ENCODE measurements at places on chromosomes 12 and 14. TPM values are rescaled to one million over a fixed set of nuclear protein-coding genes. Genes with fewer than 3 reads are reported as not detected.

The PPM1A gene
- total RNA-seq: 32.4 TPM

- no peak for DNase-seq
Measured at GRCh38 chr12:98901189-98901588, 256.1 kb downstream of the APAF1 start.

GRCh38 chr12:62977418-62977817 lies 42.5 kb upstream of the PPM1H start:
- DNase-seq: no peak

DNA sequence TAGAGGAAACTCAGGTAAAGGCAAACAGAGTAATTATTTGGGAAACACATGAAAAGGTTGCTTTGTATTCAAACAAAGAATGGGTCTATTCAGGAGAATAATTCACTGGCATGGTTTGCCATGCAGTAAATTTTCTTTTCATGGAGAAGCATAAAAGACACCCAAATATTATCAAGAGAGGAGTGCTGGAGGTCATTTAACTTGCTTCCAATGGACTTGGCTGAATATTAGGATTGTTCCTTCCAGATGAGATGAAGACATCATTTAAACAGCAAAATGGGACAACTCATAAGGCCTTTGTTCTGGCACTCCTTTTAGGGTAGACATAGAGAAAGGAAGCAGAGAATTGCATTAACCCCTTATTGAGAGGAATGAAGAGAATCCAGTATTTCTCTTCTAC lies 38.7 kb downstream of the WIF1 start:
- DNase-seq: no peak

- DNase-seq: peak; percentile 38
Measured at GRCh38 chr12:31234955-31235867, 90.7 kb downstream of the SINHCAF start.

DNA sequence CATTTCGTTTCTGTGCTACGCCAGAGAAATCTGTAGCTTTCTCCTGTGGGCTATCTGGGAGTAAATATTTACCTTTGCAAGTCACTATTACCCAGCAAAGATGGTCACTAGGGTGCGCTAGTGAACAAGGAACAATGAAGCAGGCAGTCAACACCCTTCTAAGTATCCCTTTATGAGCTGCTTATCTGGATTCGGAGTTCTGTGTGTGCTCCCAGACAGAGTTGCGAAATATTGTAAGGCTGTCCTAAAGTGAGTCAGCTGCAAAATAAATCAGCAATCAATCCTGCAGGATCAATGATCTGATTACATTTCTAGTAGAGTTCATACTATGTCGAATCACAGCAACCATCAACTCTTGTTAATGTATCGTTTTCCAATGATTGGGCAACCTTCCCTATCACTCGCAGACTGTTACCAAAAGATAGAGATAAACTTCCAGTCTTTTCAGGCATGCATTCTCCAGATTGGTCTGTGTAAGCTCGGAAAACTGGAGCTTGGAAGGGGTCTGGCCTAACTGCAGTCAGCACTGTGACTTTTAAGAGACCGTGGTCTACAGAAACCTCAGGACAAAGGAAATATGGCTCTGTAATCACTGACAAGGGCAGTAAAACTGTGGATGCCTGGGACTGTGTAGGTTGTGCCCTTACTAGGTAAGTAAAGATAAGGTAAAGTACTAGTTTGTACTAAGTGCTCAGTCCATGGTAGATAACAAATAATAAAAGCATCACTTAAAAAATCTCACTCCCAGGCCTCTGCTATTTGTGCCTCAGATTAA lies 133.5 kb downstream of the KCNK10 start:
- peak; percentile 34 for DNase-seq

- no peak for DNase-seq
Measured at GRCh38 chr14:89990623-89991275, 35.0 kb downstream of the TDP1 start.

The CLSTN3 gene
- total RNA-seq: 3.4 TPM

- DNase-seq: no peak
Measured at GRCh38 chr14:74684434-74684833, 28.4 kb downstream of the AREL1 start.

- DNase-seq: no peak
Measured at GRCh38 chr12:117007577-117007976, 91.6 kb downstream of the TESC start.

The OR4N2 gene
- not detected for total RNA-seq

GRCh38 chr12:25459541-25459951 lies 93.5 kb downstream of the LMNTD1 start:
- DNase-seq: no peak

DNA sequence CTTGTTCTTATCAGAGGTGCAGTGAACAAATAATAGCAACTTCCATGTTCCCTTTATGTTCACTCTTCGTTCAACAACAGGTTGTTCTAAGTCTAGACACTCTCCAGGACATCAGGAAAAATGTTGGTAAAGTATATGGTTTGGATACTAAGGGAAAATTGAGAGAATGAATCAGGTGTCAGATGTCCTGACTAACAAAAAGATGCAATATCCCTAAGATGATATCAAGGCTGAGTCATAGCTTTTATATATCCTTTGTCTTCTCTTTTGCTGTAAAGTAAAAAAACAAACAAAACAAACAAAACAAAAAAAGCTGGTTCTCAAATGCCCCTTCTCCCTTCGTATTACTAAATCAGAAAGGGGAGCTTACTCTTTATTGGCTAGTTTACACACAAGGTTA lies 11.1 kb downstream of the GLIPR1L1 start:
- no peak for DNase-seq

The PRH1 gene
- 16.2 TPM for total RNA-seq

The C12orf50 gene
- not detected for total RNA-seq

- no peak for DNase-seq
Measured at GRCh38 chr12:75099210-75099609, 110.4 kb downstream of the KCNC2 start.

DNA sequence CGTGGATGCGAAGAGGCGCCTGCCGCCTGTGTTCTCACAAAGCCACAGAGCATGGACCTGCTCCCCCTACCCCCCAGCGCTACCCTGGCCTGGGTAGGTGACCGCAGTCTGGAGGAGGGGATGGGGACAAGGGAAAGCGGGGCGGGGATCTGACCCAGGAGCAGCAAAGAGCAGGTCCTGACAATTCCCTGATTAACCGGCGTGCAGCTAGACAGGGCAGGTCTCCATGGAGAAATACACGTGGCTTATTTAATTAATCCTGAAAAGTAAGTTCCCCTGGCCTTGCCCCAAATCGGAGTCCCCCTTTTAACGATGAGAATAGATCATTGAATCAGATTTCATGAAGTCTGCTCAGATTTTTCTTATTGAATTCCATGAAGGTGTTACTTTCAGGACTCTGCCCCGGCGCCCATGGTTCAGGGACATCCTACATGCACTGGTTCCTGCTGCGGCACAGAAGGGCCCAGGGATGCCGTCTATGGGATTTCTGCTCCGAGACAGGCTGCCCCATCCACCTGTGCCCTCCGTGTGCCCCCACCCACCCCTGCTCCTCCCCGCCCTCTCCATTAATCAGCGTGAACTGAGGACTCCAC lies 251.0 kb upstream of the SFSWAP start:
- no peak for DNase-seq

The TGM1 gene
- not detected for total RNA-seq

All from Caki2 (cell line).